ENCODE measurements at places on chromosomes 7 and 10. TPM values are rescaled to one million over a fixed set of nuclear protein-coding genes. Genes with fewer than 3 reads are reported as not detected.

GRCh38 chr10:34711500-34711899 is 103.6 kb downstream of the PARD3 start:
- DNase-seq, result no peak

GRCh38 chr7:27113991-27114769 is 11.7 kb upstream of the HOXA2 start:
- no peak for DNase-seq

DNA sequence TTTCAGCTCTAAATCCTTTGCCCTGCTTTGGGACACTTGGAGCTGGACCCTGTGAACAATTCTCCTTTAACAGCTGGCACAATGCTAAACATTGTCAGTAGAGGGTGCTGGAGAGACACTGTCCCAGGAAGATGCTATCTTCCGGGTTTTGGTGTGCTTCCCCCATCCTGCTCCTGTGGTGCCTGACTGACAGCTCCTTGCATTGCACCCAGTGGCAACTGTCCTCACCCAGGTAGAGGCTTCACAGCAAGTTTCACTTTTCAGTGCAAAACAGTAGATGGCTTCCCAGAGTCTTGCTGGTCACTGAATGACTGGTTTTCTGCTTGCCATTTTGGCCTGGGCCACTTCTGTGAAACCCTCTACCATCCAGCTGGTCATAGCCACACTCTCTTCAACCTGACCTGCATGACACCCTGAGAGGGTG is 77.3 kb downstream of the CDC14C start:
- peak; percentile 64 for DNase-seq

- DNase-seq, result no peak
These were observed 3.8 kb downstream of the TRPV6 start for GRCh38 chr7:142881586-142882337.

DNA sequence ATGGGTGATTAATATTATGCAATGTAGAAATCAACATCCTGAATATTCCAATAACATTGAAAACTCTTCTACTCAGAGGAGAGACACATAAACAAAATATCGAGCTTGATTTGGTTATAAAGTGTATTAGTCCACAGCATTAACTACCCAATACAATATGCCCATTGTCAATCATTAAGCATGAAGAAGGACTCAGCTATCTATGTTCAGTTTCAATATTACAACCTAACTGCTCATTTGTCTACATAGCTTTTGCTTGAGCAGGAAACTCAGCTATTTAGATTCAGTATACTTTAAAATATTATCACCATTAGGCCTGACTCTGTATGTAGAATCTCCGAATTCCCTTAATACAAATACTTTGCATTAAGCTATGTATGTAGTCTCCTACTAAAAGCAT is 262.6 kb downstream of the SEMA3A start:
- DNase-seq, result no peak

CPVL gene
- total RNA-seq, result 21.8 TPM

PTF1A gene
- total RNA-seq, result not detected

HMX3 gene
- total RNA-seq, result not detected

NEURL1 gene
- total RNA-seq, result 0.69 TPM

DPP6 gene
- total RNA-seq, result 1.4 TPM

TEX47 gene
- total RNA-seq, result not detected

THSD7A gene
- 28.7 TPM for total RNA-seq
